ENCODE measurements at places on chromosomes 11 and 22.

DNA sequence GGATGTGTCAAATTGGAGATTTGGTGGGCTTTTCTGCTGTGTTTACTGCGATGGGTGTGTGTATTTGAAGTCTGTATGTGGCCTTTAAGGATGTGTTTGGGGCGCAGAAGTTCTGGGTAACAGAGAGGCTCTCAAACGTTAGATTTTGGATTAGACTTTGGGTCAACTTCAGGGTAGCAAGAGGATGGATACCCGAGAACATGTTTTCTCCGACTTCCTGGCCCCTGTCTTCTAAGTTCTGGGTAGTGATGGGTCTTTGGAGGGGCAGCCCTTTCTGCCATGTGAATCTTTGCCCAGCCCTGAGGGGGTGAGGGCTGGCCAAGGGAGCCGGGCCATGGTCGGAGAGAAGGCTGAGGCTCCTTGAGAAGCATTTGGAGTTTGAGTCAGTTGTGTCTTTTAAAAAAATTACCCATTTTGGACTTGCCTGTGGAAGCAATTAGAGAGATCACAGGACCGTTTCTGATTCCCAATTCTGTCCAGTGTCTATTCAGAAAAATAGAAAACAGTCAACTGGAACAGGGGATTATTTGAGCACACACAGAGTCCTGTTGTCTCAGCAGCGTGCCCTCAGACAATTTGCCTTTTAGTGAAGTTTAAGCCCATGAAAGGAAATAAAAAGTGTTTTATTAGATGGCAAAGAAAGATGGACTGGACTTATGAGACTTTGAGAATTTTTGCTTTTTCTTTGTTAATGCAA is 114.4 kb downstream of the PTPRJ start:
- DNase-seq: no peak

DNA sequence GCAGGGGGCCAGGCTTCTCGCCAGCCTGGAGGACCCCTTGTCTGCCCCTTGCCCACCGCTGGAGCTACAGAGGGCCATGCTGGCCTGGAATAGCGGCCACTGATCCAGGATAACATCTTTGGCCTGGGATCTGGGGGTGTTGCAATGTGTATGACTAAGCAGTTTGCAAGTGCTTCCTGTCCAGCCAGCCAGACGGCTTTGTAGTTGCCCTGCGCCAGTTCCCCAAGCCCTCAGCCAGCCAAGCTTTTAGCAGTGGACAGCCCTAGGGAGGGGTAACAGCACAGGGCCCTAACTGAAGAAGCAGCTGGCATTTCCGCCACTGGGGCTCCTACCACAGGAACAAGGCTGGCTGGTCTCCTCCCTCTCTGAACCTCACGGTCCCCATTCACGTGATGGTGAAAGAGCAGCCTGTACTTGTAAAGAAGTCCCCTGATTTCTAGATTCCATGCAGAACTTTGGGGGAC is 32.1 kb downstream of the UQCR10 start:
- DNase-seq: no peak

DNA sequence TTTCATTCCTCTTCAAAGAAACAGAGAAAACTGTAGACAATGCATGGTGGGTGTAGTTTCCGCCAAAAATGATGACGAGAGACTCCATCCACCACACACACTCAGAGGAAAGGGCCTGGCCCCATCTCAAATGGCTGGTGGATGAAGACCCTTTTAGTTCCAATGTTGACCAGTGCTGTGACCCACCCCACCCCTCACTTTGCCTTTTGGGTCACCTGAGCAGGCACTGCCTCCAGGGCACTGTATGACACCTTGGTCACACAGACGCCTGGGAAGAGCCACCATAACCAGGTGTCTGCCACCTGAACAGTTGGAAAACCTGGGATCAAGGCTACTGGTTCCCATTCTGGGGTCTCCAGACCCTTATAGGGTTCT is 121.3 kb downstream of the MPPED1 start:
- DNase-seq: no peak

GRCh38 chr11:122754553-122755322 is 83.6 kb upstream of the CRTAM start:
- peak; percentile 16 for DNase-seq

DNA sequence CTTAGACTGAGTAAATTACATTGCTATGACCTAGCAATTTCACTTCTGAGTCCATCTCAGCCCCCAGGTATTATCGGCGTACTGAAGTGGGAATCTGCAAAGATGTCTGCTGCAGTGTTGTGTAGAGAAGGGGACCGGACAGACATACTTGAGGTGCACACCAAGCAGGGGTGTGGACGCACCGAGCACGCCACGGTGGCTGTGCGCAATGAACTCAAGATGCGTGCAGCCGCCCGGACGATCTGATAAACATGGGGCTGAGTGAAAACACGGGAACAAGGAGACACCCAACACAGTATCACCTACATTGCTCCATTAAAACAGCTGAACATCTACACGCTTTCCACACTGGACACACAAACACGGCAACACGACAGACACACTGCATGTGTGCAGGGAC is 454.3 kb downstream of the OPCML start:
- no peak for DNase-seq

- no peak for DNase-seq
Measured at GRCh38 chr22:44401783-44402110, 89.0 kb upstream of the SHISAL1 start.

DNA sequence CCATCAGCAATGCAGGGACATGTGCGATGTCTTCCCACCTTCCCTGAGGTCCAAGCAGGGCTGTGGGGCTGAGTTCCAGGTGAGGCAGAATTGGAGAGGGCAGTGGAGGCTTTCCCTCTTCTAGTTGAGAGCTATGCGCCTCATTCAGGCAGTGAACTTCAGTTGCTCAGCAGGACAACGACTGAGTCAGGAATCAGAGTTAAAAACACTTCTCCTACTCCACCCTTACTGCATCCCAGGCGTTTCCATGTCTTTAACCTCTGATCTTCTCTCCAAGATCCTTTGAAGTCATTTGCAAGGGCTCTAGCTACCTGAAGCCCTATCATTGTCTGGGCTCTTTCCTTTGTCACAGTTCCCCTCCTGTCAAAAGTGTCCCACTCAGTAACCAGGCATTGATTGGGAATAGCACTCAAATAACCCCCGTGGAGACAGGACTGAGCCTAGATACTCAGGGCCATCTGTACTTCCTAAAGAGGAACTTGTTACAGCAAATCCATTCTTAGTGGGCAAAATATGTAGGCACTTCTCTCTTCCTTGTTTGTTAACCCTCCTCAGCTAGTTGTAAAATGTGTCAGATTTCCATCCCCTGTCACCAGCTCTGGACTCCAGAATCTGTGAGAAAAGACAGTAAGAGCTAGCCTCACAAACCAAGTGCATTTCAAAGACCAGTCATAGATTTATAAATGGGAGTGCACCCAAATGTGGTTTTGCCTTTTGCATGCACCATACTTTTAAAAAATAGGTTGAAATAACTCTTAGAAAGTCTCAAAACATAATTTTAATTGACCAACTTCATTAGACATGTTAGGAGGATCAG is 72.5 kb upstream of the MYO18B start:
- DNase-seq: no peak

DNA sequence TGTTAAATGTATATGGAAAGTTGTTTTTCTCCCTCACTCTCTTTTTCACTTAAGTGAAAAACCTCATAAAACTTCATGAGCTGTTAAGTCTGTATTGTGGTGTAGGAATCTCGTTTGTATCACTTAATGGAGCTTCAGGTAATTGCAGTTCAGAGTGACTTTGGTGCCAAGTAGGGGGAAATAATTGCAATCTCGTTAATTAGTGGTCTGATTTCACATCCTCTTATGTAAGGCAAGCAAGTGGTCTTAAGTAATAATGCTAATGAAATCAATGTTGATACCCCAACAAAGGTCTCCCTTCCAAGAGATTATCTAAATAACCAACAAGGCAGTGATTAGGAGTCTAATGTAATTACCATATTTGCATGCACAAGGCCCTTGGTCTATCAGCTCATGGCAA is 174.2 kb upstream of the SORL1-AS1 start:
- no peak for DNase-seq

All from iPS DF 6.9 (cell line).